CD14-positive monocyte (primary cell): ENCODE measurements at places on chromosomes 6 and 20.
A peak's percentile ranks its signal among the peaks of the same experiment; 100 is the strongest.

DNA sequence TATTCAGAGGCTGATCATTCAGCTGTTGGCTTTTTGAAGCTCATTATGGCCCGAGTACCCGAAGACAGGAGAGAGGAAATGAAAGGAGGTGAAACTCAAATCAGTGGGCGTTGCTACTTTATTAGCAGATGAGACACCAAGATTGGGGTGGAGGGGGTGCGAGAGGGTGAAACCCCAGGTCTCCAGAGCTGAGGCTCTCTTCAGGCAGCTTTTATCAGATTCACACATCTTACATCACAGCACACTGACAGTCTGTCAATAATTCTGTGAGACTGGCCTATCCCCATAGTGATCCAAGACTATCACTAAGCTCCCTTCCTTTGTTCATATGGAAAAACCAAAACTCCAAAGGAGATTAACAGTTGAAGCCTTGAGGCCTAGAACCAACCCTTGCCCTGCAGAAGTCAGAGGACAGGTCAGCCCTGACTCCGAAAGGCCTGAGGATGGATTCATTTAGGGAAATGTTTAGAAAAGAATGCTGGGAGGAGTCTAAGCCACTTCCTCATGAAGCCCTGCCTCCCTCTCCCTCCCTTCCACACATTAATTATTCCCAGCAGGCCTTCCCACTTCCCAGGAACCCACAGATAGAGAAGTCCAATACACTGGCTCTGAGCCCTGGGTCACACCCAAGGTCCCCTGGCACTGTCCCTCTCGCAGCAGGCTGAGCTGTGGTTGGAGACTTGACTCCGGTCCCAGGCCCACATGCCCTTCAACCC, 23.2 kb downstream of the TRERF1 start:
- DNase-seq: no peak

- DNase-seq: no peak
Measured at GRCh38 chr20:59146780-59147565, 16.6 kb upstream of the ZNF831 start.

- DNase-seq: no peak
Measured at GRCh38 chr20:63265891-63266515, 6.6 kb upstream of the ARFGAP1 start.

DNA sequence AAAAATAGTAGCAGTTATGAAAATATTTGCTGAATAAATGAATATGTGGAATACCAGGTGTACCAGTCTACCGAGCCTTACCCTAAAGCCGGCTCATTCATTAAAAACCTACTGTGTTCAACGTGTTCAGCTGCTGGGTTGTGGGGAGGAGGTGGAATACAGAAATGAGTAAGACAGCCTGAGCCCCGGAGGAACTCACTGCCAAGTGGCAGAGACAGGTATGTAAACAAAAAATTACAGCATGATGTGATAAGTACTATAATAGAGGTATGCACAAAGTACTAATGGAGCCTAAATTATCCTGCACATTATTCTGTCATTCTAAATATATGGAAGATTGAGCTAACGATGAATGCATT, 6.8 kb upstream of the ADTRP start:
- DNase-seq: no peak

- no peak for DNase-seq
Measured at GRCh38 chr6:54132587-54132986, 21.3 kb downstream of the MLIP start.

- DNase-seq: no peak
Measured at GRCh38 chr6:2165286-2165685, 80.1 kb downstream of the GMDS start.

DNA sequence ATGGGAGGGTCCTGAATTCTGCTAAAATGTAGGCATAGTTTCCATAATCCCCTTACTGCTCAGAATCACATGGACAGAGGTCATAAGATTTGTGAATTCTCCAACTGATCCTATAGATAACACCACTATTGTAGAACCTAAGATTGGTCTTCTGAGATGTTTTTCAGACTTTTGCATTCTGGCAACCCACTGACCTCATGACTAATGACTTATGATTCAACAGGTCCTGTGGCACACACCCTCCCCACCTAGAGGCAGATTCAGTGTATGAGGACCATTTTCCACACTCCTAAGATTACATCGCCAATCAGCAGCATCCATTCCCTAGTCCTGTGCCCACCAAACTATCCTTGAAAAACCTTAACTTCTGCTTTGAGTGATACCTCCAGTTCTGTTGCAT, 207.2 kb downstream of the BTBD9 start:
- no peak for DNase-seq

- DNase-seq: peak; percentile 69
Measured at GRCh38 chr6:159151266-159151855, 17.8 kb upstream of the FNDC1 start.

GRCh38 chr6:54291146-54291545, 17.1 kb upstream of the TINAG start:
- DNase-seq: no peak

DNA sequence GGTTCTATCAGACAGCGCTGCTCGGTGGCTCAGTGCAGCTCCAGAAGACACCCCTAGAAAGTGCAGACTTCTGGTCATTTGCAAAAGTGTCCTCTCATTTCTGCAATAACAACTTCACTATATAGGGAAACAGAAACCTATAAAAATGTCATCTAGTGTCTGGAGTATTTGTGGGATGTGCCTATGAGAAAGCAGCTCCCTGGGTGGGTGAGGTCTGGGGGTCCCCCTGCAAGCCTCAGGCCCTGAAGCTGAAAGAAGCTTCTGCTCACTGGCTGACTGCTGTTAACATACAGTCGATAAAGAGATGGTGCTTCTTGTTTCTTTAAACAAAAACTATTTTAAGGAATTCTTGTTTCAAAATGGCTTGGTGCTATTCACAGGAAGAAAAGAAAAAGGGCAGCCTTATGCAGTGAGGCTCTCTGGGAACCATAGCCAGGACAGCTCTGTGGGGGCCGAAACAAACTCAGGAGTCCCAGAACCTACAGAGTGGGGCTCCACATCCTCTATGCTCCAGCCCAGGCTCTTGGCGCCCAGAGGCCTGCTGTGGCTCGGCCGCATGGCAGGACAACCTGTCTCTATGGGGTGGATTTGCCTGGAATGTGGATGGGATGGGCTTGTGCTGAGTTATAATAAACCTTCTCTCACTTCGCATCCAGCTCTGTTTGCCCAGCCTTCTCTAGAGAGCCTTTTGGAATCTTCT, 109.7 kb downstream of the BANF2 start:
- DNase-seq: no peak

GRCh38 chr6:5164092-5164491, 79.0 kb downstream of the PPP1R3G start:
- DNase-seq: no peak

- DNase-seq: no peak
Measured at GRCh38 chr6:92826633-92827032, 592.7 kb downstream of the EPHA7 start.

DNA sequence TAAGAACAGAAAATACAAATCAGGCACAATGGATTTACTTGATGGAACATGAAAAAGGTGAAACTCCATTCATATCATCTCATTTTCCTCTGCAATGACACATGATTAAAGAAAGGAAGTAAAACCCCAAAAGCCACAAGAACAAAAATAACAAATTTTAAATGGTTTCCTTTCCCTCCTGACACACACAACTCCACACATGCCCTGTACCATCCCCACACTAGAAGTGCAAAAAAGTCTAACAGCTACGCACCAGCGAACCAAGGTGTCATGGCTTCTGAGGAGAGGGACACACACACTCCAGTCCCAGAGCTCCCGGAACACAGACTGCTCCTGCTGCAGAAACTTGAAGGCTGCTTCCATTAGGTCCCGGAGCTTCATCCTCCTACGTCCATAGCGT, 25.3 kb downstream of the MDN1 start:
- no peak for DNase-seq

GRCh38 chr6:149482545-149483333, 2.1 kb downstream of the ZC3H12D start:
- DNase-seq: peak; percentile 37

- DNase-seq: no peak
Measured at GRCh38 chr6:104969785-104970581, 13.1 kb downstream of the LIN28B start.

GRCh38 chr6:134517145-134517658, 199.3 kb upstream of the SGK1 start:
- DNase-seq: peak; percentile 34

DNA sequence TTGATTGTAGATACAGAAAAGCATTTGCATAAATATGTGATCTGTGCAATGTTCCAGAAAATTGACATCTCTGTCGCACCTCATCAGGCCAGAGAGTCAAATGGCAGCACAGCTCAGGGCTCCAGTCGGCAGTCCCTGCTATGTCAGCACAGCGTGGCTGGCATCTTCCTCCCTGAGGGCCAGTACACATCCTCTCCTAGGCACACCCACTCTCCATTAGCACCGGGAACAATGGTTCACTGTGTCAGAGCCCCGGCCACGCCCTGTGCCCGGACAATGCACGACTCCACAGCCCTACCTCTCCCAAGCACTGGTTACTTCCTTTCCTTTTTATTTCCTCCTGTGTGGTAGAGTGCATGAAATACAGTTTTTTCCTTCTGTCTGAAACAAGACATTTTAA, 114.9 kb downstream of the FOXC1 start:
- DNase-seq: peak; percentile 20

- DNase-seq: no peak
Measured at GRCh38 chr6:72966628-72967280, 258.5 kb downstream of the KHDC1L start.

DNA sequence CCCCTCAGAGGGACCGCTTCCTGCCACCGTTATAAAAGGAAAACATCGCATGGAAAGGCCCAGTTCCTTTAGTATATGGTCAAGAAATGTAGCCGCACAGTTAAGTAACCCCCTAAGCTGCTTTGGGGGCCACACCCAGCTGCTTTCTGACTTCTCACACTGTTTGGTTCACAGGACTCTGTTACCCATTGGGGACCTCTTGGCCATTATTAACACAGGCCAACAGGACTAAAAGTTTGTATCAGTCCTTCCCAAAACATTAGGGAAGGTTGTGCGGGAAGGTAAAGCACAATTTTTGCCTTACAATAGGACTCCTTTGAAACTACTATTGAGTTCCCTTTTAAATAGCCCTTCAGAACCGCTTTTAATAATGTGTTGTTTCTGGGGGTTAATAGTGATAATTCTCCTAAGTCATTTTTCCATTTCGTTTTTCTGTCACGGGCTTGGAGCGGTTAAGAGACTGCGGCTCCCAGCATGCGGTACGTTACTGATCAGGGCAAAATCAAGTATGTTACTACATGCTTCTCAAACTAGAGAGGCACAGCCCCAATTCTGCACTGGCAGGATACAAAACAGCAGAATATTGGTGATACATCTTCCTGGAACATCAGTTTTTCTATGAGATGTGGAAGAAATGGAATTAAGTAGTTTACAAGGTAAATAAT, 668 bp upstream of the RPP40 start:
- no peak for DNase-seq

DNA sequence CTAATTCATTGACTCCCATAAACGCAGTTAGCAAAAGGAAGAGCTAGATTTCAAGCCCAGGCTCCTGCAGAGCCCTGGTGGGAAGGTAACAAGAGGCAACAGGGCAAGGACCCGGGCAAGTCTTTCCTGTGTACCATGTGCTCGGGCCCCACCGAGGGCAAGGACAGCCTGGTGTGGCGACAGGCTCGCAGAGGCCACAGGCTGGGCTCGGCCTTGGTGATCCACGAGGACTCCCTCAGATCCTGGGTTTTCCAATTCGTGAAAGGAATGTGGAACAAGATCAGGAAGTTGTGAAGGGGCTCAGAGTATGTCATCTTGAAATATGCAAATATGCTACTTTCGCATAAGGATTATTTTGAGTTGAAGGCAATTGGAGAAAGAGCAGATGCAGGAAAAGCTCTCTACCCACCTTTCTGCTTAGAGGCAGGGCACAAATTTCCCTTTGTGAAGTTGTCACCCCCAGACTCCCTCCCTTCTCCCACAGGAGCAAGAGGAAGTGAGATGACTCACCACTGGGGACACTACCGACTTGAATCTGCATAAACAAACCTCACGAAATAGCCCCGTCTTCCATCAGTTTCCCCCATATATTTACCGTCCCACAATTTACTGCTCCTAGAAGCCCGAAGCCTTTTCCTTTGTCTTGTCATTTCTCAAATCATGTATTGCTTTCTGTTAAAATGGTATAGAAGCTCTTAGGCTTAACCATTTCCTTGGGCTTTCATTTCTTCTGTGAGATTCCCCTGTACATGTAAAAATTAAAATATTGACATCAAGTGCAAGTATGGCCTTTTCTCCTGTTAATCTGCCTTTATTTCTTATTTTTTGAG, 79.0 kb downstream of the PSMG4 start:
- DNase-seq: peak; percentile 29

DNA sequence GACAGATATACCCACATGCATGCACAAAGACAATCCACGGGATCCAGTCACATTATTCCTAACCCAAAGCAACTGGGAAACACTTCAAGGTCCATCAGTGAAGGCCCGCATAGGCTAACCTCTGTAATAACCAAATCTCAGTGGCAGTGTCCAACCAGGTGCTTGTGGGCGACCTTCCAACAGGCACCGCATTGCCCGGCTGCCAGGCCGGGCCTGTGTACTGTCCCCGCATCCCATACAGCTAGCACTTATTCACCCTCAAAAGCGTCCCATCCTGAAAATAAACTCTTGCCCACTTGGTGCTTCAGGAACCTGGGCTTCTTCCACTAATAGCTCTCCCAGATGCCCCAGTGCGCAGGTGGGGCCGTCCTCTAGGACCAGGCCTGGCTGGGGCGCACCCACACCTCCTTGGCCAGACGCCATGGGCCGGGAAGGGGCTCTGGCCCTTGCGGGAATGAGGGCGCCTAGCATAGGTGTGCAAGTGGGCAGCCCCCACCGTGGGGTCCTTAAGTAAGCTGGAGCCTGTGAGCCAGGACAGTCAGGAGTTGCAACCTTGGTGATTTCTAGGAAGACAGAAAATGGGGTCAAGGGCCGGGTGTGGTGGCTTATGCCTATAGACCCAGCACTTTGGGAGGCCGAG, 1.1 kb upstream of the ENTPD6 start:
- no peak for DNase-seq

- peak; percentile 45 for DNase-seq
Measured at GRCh38 chr6:32047855-32048766, 9.9 kb downstream of the CYP21A2 start.

DNA sequence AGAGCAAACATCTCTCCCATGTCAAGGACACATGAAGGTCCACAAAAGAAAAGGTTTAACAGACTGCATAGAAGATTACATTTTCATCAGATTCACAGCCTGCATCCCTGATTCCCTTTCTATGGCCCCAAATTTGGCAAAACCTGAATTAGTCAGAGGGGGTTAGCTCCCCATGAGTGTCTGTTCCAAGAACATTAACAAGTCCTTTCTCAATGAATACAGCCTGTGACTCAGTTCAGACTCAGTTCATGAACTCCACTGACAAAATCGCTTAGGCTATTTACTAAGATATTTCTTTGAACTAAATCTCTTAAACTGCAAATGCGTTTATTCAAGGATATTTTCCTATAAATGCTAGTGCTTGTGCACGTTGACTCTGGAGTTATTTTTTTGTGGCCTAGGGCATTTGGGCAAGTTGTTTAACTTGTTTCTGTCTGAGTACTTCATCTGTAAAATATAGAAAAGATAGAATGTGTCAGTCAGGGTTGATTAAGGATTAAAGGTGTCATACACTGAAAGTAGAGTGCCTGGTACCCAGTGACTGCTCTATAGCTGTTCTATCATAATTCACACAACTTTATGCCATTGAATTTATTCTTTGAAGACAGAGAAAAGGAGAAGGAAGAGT, 422.6 kb downstream of the HTR1B start:
- DNase-seq: no peak
